ENCODE measurements at places on chromosomes 7 and 10.

GRCh38 chr7:50838675-50839377, 56.1 kb upstream of the GRB10 start:
- DNase-seq: no peak

GRCh38 chr7:134480730-134481129, 21.8 kb upstream of the AKR1B1 start:
- no peak for DNase-seq

- no peak for DNase-seq
Observed at GRCh38 chr10:119466076-119466475, 76.4 kb downstream of the RGS10 start.

DNA sequence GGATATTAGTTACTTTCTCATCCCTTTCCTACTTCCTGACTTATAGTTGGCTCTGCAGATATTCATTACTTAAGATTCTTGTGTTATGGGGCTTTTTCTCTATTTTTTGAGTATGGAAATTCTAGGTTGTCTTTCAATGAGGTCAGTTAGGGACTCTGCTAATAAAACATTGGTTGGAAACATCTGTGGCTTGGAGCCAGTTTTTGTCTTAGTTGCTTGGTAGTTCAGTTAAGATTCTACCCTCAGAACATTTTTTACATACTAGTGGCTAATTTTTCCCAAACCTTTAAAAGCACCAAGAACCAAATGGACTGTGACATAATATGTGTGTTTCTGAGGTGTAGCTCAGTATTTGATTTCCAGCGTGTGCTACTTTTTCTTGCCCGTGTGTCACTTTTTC, 305.6 kb upstream of the FZD1 start:
- DNase-seq: no peak

DNA sequence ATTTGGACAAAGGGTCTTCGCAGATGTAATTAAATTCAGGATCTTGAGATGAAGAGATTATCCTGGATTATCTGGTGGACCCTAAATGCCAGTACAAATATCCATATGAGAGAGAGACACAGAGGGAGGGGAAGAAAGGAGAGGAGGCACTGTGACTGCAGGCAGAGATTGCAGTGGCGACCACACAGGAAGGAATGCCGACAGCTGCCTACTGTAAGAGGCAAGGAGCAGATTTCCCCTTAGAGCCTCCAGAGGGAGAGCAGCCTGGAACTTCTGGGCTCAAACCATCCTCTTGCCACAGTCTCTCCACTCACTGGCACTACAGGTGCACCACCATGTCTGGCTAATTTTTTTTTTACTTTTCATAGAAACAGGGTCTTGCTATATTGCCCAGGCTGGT, 152.3 kb downstream of the SDK1 start:
- DNase-seq: peak; percentile 13

- peak; percentile 20 for DNase-seq
Observed at GRCh38 chr7:142669074-142669654, 80.1 kb upstream of the PRSS1 start.

All from neural progenitor cell (in vitro differentiated cells).